Caudate nucleus (tissue), 63 donors: ENCODE measurements at places on chromosomes 3 and 15.

DNA sequence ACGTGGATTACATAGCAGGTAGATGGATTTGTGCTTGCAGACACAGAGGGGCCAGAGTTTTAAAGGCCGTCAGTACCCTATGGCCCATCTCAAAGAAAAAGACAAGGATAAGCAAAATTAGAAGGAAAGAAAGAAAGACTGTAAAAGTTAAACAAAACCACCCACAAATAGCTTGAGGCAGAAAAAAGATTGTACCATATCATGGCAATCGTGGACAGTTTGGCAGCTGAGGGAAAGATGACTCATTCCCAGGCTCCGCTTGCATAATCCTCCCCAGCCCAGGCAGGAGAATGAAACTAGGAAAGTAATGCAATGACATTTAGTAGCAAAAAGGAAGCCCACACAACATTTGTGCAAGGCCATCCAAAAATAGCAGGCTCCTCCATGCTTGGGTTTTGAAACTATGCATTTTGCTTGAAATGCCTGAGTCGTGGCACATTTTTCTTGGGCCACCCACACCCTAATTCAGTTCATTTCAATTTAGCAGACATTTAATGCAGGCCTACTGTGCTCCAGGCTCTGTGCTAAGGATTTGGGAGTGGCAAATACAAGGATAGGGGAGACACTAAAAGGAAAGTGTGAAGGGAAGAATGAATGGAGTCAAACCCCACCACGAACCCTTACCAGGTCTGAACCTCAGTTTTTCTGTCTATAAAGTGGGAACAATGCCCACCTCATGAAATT is 40.9 kb upstream of the SMAD3 start:
- peak; percentile 80 for DNase-seq

DNA sequence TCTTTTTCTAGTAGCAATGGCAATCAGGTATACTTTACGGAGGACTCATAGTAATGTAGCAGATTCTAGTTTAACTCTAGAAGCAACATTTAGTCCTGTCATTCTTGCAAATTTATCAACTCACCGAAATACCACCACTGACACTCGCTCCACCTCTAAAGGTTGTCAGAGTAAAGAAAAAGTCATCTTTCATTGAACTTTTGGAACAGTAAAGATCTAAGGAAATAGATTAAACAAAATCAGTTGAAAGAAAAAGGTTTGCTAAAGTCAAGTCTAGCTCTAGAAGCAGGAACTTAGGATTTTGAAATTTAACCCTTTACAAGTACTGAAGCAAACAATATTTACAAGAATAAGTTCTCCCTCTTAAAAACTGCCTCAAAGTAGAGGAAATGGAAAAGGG is 8.7 kb downstream of the ATP8B4 start:
- DNase-seq: no peak

DNA sequence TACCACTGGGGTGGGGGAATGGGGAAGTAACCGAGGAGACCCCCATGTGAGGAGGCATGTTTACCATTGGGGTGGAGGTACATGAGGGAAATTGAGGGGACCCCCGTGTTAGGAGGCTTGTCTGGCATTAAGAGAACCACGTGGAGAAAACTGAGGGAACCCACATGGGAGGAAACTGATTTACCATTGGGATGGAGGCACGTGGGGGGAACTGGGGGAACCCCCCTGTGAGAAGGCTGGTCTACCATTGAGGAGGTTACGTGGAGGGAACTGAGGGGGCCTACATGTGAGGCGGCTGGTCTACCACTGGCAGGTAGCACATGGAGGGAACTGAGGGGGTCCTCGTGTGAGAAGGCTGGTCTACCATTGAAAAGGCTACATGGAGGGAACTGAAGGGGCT is 159.4 kb downstream of the FBLN2 start:
- DNase-seq: no peak

GRCh38 chr15:44738340-44738984 is 2.1 kb downstream of the TRIM69 start:
- no peak for DNase-seq

- no peak for DNase-seq
Observed at GRCh38 chr15:88400591-88401250, 66.5 kb downstream of the MRPL46 start.

DNA sequence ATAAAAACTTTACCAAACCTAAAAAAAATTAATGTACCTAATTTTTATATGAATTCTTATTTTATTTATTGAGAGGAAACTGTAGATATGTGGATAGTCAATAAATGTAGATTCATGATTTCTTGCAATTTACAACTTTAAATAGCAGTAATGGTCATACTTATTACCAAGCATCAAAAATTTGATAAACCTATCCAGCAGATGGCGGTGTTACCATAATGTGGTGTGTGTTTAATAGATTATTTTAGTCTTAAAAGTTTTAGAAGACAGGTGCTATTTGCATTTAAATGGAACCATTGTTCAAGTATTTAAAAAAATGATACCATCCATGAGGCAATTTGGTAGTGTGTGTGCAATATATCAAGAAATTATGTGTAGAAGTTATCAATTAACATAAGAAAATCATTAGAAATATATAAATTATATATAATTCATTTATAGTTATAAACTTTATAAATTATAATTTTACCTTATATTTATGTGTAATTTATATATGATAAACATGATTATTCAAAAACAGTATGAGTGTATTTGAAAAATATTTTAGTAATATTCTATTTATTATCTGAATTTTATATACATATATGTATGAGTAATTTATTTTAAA is 176.0 kb upstream of the BCHE start:
- no peak for DNase-seq

- no peak for DNase-seq
Observed at GRCh38 chr3:137477614-137478013, 286.5 kb upstream of the SOX14 start.

DNA sequence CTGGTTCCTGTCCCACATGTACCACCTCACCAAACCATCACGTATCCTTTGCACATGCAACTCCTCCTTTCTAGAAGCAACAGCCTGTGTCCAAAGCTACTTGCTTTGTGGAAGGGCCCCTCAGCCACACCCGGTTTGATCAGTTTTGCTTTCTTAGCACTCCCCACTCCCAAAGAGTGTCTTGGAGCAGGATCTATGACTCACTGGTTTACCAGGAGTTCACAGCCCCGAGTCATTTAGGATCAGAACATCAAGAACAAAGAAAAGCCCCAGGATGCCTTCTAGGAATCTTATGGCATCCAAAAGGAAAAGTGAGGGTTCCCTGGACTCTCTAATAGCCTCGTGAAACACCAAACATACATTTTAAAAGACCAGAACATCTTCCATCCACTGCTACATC is 50.7 kb upstream of the IGF1R start:
- DNase-seq: no peak

- DNase-seq: no peak
Observed at GRCh38 chr3:185874119-185874518, 49.3 kb upstream of the IGF2BP2 start.

- no peak for DNase-seq
Observed at GRCh38 chr15:40275523-40275922, 7.3 kb downstream of the ANKRD63 start.

GRCh38 chr15:40787344-40787841 is 17.6 kb downstream of the C15orf62 start:
- no peak for DNase-seq

DNA sequence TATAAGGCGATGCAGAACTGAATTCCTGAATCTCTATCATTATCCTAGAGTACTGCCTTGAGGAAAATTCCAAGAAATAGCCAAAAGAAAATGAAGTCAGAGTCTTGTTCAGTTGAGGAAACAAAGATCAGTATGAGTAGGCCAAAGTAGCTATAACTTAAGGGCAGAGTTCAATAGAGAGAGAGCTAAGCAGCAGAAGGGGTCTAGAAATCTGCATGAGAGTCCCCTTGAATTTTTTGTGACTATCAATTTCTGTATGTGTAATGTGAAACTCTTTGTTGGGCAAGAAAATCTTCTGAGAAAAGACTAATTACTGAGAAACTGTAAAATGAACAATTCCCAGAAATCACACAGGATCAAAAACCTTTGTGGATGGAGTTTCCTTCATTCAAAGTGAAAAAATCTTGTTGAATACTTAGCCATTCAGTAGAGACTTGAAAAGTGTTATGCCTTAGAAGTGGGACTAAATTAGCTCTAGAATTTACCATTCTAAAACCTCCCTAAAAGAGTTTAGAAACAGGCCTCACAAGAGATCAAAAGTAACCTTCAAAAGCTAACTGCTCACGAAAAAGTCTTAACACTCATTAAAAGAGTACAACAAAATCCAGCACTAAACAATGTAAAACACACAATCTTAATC is 43.1 kb upstream of the FNDC3B start:
- no peak for DNase-seq

DNA sequence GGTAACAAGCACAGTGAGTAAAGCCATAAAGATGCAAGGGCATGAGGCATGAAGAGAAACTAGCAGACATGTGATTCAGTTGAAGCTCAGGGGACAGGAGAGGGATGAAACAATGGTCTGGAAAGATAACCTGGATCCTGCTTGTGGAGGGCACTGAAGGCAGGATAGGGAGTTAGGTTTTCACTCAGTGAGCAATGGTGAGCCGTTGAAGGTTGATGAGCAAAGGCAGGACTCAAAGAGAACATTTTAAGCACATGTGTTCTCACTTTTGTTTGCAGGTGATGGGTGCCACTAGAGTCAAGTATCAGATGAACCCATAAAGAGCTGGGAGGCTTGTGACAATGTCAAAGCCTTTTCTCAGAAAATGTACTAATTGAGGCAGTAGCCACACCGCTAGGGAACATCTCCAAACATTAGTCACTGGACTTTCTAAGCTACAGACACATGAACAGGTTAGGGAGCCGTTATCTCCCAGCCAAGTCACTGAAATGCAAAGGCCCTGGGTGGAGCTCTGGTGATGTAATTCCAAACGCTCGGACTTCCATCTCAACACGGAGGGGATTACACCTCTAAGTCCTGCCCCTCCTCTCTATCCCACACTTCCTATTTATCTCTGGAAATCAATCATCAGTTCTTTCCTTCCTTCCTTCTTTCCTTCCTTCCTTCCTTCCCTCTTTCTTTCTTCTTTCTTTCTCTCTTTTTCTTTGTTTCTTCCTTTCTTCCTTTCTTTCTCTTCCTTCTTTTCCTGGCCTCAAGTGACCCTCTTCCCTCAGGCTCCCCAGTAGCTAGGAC is 22.7 kb downstream of the KLHL6 start:
- no peak for DNase-seq

DNA sequence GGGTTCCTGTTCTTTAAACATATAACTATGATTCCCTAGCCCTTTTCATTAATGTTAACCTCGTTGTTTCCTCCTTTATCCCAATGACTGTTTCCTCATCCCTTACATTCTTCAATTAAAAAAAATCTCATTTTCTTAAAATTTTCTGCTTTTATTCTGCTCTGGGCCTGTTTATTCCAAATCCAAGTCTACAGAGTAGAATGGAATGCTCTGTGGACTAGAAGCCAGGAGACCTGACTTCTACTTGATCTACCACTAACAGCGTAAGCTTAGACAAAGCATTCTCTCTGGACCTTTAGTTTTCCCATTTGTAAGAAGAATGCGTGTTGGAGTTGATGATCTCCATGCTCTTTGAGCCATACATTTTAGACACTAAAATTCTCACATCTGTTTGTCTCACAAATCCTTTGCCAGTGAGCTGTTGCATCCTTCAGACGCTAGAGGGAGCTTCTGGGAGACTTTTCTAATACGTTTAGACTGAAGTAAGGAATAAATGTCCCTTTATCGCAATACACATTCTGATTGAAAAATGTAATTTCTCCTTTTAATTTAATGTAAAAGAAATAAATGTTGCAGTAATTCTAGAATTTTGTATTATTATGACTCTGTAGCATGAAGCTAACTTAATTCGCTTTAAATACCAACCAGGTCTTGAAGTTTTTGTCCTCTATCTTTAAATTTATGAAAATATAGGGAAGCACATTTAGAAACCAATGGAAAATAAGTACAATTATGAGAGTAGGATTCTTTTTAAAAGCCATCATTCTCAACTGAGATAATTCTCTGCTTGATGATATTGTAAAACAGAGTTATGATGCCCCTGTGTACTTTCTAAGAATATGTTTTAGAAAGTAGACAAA is 21.7 kb upstream of the GMNC start:
- no peak for DNase-seq

- no peak for DNase-seq
Observed at GRCh38 chr15:41734079-41734478, 40.2 kb upstream of the MAPKBP1 start.

DNA sequence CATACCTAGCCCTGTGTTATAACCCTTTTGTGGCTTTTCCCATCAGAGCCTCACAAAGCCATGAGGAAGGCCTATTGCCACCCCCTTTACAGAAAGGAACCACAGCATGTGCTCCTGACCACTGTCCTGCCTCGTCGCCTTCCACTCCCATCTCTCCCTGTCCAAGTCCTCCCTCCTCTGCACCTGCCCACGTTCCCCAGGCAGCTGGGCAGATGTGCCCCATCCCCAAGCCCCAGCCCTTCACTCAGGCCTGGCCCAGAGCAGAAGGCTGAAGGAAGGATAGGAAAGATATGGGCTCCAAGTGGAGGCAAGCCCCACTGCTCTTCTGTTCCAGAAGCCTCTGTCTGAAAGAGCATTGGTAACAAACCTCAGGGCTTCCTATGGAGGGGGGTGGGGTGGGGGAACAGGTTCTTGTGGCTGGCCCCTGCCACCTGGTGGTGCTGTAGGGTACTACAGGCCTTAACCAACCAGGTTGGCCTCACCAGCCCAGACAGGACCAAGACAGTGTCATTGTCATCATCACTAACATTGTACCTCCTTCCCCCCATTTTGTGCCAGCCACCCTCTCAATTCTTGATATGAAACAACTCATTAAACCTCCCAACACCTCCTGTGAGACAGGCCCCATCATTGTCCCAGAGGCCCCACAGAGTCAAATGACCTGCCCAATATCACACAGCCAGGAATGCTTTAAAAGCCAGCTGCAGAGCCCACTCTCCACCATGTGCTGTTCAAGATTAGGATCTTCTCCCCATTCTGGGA is 10.0 kb downstream of the POC1A start:
- peak; percentile 80 for DNase-seq

DNA sequence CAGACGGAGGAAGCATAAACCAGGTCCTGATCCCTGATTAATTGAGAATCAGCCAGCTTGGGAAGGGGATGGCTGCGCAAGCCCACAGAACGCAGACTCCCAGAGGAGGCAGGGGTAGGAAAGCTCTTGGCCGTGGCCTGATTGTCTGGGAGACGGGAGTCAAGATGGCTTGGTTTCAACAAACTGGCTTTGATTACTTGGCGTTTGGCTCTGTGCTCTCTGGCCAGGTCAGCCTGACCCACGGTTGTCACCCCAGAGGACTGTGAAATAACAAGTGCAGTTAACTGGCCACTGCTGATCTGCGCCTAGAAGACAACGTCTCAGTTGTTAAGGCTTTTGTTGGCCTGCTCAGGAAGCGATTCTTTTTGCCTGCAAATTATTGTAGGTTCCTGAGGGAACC is 387.0 kb upstream of the PROK2 start:
- DNase-seq: peak; percentile 21
